Epithelial cell of prostate (primary cell): ENCODE measurements at places on chromosomes 6 and 20.

- DNase-seq, result peak; percentile 31
Measured at GRCh38 chr6:55636406-55637102, 57.6 kb upstream of the HMGCLL1 start.

DNA sequence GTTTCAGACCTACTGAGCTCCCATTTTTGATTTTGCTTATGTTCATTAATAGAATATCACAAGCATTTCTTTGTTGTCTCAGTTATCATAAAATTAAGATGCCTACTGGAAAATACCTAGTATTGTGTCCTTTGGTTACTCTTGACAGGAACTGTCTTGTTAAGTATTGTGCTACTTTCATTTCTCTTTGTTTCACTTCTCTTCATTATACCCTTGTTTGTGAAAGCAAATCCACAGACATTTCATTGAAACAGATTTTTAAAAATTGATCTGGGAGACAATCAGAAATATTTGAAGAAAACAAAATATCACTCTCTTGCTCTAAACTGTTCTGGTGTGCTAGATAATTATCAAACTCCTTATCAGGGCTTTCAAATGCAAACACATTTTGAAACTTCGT is 290.5 kb upstream of the EYS start:
- DNase-seq, result no peak

GRCh38 chr6:78810146-78810545 is 57.2 kb upstream of the IRAK1BP1 start:
- peak; percentile 49 for DNase-seq

DNA sequence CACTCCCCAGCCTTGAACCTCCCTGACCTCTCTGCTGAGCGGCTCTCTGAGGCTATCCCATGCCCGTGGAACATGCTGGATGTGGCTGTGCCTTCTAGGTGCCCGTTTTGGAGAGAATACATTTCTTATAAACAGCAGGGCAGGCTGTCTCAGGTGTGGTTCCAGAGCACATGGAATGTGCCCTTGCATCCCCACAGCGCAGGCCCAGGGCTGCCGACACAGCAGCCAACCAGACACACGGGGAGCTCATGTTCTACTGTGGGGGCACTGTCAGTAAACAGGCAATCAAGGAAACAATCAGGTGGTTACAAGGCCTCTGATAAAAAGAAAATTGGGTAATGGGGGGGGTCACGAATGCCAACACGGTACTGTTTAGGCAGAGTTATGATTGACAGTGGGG is 30.8 kb downstream of the FOXC1 start:
- no peak for DNase-seq

DNA sequence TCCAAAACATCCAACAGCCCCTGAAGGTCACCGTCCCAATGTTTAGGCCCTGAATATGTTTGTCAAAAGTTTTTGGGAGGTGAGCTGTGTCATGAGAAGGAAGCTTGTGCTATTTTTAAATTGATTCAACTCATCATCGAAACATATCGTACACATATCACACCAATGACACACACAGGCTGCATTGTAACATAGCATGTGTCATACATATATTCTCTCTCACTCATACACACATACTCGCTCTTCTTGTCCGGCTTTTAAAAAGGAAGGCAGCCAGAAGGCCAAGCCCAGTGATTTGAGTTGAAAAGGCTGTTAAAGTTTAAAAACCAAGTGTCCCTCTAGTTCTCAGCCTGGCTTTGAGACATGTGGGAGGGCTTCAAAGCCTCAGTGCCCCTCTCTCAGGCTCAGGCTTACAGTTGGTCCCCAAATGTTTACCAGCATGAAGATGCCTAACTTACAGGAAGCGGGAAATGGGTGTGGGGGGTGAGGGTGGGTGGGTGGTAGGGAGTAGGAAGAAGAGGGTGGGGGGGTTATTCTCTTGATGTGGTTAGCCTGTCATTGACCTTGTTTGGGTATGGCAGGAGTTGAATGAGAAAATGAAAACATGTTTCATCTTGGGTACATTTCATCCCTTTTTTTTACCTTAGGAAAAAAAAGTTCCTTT is 3.3 kb upstream of the PRDM1 start:
- DNase-seq, result peak; percentile 96

DNA sequence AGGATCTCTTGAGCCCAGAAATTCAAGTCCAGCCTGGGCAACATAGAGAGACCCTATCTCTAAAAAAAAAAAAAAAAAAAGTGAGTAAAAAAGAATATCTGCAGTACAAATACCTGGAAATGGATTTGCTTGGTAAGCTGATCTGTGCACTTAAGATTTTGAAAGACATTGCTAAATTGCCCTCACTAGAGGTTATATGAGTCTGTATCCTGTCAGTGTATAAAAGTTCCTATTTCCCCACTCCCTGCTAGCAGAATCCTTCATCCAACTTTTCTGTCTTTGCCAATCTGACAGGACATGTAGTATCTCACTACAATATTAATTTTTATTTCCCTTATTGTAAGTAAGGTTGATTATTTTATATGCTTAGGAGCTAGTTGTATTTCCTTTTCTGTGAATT is 36.1 kb downstream of the BICRAL start:
- no peak for DNase-seq

DNA sequence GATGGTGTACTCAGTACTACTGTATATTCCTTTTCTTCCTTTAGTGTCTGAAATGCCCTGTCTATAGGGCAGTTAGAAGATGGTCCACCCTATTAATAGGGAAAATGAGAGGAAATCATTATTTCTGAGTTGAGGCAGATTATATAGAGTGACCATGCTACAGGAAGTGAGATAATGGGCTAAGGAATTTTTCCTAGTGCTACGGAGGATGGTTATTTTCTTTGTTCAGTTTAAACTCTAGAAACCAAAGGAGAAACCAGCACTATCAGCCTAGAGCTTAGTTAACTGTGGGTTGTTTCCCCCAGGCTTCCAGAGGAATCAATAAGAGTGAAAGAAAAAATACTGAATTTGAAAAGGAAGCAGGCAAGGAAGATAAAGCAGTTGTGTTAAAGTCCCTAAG is 474 bp downstream of the TSBP1 start:
- DNase-seq, result no peak

GRCh38 chr20:50762435-50763220 is 31.2 kb downstream of the PARD6B start:
- peak; percentile 56 for DNase-seq

DNA sequence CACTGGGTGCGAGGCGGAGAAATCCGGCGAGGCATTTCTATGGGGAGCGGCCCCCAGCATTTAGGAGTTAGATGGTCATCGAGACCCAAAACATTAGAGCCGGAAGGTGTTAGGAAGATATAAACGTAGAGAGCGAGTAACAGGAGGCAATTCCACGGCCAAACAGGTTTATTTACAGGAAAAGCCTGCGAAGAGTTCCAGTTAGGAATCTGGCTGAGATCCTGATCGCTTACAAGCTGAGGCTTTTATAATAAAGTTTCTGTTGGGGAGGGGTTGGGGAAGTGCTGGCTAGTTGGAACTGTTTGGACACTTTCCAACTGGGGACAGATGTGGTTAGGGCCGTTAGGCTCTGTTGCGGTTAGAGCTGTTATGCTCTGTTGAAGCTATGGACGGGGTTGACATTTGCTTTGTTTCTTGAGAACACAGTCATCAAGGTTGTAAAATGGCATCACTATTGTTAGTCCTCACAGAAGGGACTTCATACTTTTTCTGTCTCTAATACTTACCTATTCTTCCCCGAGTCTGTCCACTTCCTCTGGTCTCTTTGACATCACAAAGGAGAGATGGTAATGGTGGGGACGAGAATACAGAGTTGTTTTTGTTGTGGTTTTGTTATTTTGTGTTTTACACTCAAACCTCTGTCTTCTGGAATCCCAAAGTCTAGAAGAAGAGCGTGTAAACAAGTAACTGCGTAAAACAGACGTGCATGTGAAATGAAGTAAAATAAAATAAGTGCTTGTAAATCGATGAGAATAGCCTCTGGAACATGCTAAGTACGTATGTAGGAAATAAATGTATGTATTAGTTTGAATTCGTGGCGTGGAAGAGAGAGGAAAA is 554 bp upstream of the ZSCAN31 start:
- DNase-seq, result no peak

DNA sequence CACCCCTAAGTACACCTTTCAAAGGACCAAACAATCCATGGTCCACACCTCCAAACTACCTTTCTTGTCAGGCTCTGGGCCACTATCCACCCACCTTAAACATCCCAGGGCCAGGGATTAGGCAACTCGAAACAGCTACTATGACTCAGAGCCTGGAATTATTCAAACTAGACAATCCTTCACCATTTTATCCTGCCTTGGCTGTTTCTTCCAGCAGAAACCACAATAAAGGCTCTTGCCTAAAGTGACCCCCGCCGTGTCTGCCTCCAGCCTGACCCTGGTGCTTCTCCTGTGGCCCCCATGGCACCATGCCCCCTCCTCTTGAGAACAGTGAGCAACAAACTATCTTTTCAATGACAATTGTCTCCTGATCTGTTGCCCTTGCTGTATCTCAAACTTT is 195.5 kb downstream of the EPM2A start:
- peak; percentile 16 for DNase-seq

GRCh38 chr6:44608175-44608574 is 220.7 kb downstream of the CDC5L start:
- DNase-seq, result no peak

GRCh38 chr20:49413677-49414076 is 68.8 kb downstream of the KCNB1 start:
- no peak for DNase-seq

DNA sequence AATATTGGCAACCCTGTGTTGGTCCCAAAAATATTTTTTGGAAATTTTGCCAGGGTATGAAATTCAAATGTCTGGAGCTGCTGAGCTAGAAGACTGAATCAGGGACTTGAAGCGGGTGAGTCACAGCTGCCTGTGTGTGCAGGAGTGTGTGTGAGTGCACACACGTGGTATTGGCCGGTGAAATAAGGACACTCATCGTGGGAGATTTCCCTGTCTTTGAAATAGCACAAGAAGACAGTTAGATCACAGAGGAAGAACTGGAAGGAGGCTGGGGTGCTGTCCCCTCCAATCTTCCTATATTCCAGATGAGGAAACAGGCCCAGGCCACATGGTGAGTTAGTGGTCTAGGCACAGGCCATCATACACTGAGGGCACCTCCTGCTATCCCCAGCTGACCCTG is 123.8 kb upstream of the MLN start:
- peak; percentile 49 for DNase-seq

- DNase-seq, result no peak
Measured at GRCh38 chr6:37429352-37429750, 3.7 kb upstream of the CMTR1 start.

DNA sequence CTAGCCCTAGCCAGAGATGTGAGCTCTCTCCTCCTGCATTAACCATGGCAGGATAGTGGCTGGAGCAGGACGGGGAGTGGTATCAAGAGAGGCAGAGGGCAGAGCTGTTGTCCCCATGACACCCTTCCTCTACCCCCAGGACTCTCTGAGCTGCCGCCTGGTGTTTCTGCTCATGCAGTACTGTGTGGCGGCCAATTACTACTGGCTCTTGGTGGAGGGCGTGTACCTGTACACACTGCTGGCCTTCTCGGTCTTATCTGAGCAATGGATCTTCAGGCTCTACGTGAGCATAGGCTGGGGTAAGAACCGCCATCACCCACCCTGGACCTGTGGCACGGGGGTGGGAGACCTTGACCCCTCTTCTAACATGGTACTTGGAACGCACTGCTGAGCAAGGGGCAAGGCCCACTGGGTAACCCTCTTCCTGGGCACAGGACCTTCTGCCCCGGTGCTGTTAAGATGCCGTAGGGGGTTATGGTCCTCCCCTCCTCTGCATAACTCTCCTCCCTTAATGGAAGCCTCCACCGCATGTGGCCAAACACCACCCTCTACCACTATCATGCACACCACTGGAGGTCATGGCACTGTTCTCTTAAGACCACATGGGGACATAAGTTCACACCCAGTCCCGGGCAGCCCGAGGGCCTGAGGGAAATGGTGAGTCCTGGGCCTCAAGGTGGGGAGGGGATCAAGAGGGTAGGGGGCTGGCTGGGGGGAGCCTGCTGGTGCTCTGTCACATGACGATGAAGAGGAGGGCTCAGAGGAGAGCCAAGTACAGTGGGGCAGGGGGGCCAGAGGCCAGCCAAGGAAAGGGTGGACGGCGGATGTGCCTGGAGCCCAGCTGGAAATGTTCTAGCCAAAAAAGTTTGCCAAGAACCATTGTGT is 25.1 kb downstream of the GLP1R start:
- DNase-seq, result no peak

DNA sequence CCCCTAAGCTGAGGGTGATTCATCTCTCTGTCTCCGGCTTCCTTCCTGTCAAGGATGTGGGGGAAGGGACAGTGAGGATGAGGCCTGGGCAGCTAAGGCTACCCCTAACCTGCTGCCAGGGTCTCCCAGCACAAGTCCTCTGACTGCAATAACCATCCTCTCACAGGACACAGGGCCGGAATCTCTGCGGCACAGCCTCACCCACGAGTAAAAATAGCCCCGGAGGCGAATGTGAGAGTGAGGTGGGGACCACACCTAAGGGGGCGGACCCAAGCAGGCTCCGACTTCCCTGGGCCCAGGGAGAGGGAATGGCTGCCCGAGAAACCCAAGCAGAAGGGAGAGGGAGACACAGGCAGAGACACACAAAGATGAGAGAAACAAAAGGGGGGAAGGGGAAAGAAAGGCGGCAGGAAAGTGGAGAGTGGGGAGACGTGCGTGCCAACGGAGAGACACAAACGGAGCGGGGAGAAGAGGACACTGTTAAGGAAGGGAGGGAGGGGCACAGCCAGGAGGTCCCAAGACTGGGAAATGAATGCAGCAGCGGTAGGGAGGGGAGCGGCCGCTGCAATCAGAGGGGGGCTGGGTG is 1.4 kb downstream of the CLIC1 start:
- DNase-seq, result no peak

- no peak for DNase-seq
Measured at GRCh38 chr6:158311626-158312025, 639 bp upstream of the TULP4 start.

GRCh38 chr20:34834459-34834893 is 9.0 kb upstream of the NCOA6 start:
- no peak for DNase-seq

- no peak for DNase-seq
Measured at GRCh38 chr20:33337119-33337518, 54.1 kb downstream of the BPIFB1 start.

DNA sequence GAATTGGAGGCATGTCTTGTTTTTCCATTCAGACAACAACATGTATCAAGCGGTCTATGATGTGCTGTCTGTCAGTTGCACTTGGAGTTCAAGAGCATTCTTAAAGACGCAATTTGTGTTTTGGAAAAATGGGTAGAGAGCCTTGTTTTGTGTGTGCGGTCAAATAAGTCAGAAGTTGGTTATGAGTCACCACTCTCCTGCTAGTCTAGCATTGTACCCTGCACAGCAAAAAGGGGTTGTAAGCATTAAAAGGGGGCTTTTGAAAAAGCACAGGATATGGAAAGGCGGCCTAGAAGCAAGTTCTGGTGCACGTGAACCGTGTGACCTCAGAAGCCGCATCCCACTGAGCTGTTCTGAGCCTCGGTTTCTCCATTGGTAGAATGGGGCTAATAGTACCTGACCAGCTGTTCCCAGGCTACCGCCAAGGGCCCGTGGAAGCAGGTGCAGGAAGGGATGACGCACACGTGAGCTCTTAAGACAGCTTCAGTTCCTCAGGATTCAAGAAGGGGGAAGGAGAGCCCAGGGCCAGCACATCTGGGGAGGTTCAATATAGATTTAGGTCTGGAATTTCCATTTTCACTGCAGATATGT is 61.6 kb upstream of the SNX9 start:
- no peak for DNase-seq
